ENCODE measurements at places on chromosomes 4 and X.

- no peak for DNase-seq
Measured at GRCh38 chr4:41141900-41142299, 72.4 kb downstream of the APBB2 start.

- DNase-seq = no peak
Measured at GRCh38 chr4:169383724-169384123, 113.0 kb upstream of the SH3RF1 start.

GRCh38 chr4:138835832-138836533, 179.6 kb upstream of the NOCT start:
- DNase-seq = no peak

GRCh38 chrX:38807873-38808272, 6.6 kb downstream of the MID1IP1 start:
- no peak for DNase-seq

DNA sequence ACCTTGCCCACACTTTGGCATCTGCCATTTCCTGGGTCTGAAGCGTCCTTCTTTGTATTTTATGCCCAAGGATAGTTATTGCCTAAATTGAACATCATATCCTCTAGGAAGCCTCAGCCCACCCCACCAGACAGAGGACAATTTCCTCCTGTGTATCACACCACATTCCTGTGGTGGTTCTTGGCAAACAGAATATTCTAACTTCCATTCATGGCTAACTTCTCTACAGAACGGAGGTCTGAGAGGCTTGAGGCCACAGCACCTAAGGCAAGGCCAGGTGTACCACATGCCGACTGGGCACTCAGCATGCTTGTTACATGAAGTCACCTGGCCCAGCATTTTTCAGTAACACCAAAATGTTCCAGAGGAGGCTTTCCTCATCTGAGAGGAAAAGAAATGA, 42.4 kb downstream of the CD99L2 start:
- no peak for DNase-seq

GRCh38 chr4:112328734-112329130, 31.6 kb downstream of the ALPK1 start:
- no peak for DNase-seq

GRCh38 chrX:22126327-22126726, 94.2 kb downstream of the PHEX start:
- DNase-seq = no peak

DNA sequence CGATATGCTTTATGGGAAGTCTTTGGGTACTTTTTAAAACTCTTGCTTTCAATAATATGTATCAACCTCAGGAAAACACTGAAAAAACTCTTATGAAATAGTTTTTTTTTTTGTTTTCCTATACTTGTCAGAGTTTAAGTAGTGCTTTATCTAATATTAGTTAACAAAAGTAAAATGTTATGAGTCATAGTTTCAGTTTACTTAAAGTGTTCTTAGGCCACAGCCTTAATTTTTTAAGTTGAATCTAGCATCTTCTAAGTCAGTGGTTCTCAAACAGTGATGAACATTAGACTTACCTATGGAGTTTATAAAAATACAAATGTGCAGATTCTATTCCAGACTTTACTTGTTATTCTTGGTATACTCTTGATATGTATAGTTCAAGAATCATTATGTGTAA, 26.3 kb upstream of the ADGRL3 start:
- DNase-seq = no peak

- peak; percentile 32 for DNase-seq
Measured at GRCh38 chrX:110317061-110317819, 645 bp downstream of the AMMECR1 start.

DNA sequence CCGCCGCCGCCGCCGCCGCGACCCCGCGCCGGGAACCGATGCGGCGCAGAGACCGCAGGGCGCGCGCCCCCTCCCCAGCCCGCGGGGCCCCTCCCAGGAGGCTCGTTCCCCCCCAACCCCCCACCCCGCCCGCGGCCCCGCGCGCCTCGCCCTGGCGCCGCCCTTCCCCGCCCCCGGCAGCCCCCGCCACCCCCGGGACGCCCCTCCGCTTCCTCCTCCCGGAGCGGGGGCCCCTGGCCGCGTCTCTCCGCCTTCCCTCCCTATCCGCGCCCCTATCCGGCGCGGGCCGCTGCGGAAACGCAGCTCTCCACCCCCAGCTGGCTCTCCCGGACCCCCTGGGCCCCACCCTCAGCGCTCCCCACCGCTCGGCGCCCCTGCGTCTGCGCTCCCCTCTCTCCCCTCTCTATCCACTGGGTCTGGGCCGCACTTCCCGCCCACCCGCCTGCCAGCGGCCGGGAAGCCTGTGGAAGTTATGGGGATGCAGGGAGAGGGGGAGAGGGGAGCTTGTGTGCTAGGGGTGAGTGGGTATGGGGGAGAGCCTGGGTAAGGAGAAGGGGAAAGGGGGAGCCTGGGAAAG, at the start of gene TMEM271:
Gene TMEM271, minus strand, starts transcription at position 51 of the 577 bp plus-strand sequence. CDS start 233 bp downstream, outside the sequence.
- no peak for DNase-seq

- no peak for DNase-seq
Measured at GRCh38 chr4:185778307-185778706, 33.7 kb downstream of the SORBS2 start.

- no peak for DNase-seq
Measured at GRCh38 chr4:127629371-127629770, 3.4 kb upstream of the INTU start.

- no peak for DNase-seq
Measured at GRCh38 chr4:140229881-140230280, 75.9 kb upstream of the MAML3 start.

GRCh38 chr4:150854600-150854999, 160.5 kb downstream of the LRBA start:
- DNase-seq = no peak

DNA sequence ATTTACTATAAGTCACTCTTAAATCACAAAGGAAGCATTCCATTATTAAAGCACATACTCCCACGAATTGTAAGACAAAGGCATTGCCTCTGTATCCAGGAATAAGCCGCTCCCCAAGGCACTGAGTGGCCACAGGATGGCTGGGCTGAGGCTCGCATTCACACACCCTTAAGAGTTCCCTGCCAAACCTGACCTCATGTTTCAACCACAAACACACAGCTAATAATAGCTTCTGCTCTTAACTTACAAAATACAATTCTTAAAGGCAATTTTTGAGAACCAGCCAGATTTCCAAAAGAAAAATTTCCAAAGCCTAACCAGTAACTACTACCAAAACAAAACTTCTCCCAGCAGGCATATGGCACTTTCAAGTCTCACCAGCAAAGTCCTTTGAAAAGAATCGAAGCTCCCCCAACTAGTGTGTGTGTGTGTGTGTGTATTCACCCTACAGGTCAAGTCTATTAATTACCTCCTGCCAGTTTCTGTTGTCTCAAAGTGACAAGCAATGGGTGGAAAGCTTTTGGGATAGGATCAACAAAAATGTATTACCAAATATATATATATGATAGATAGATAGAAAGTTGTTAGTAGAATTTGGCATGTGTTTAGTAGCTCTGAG, 36.0 kb downstream of the ARHGAP6 start:
- no peak for DNase-seq

DNA sequence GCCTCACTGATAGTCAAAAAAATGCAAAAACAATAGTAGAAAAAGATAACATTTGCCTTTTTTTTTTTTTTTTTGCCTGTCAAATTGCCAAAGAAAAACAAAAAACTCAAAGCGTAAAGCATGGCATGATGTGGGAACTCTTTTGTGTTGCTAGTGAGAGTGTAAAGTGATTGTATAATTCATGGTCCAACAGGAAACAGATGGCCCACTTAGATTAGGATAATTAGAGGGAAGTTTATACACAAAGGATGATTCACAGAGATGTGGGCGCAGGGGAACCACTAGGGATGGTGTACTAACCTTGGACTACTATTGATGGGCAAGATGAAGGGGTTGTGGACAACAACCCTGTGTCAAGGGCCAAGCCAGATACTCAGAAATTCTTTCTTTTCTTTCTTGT, 16.4 kb downstream of the MCUB start:
- DNase-seq = no peak

DNA sequence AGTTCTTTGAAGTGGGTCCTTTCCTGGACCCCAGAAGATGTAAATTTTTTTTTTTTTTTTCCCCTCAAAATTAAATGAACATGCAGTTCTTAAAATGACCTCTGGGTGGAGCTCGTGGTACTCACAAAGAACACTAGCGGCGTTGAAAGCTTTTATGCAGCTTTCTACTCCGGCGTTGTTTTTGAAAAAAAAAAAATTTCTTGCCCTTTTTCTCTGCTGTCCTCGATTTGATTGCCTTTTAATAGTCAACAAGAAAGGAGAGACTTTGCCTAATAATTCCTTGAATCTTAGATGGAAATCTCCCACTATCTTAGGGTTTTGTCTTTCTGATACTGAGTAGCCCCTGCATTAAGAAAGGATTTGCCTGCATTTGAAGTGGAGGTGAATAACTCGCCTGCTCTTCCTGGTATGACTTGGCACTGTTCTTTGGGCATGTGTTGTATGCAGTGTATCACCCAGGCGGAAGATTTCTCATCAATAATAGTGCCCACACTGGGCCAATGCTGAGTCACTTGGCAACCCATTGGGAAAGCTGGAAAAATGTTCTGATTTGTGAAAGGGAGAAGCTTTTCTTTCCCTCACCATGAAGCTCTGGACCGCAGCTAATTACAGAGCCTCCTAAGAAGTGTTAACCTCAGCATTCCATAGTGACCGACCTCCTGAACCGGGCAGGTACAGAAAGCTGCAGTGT, 104.0 kb downstream of the PHEX start:
- DNase-seq = peak; percentile 17
